ENCODE measurements at places on chromosomes 7 and 10.

DNA sequence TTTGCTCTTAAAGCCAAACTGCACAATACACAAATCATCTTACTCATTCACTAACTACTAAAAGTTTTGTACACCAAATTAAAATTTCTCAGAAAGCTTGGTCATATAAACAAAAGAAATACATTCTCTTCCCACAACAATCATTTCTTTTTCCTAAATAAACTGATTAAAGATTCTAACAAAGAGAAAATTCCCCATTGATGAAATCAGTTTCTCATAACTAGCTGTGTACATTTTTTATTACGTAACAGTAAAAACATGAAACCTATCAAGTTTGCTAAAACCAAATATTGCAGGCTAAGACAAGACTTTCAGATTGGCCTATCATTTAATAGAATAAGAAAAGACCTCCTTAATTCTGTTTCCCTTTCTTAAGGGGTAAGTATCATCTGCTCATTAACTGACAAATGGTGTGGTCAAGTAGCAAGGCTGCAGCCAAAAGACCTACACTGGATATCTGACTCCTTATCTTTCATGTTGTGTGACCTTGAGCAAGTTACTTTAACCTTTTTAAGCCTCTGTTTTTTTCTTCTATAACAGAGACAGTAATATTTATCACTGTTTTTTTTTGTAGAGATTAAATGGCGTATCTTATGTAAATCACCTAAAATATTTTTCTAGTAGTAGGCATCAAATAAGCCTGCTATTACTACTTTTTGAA is 22.4 kb downstream of the NAMPT start:
- DNase-seq, result no peak

DNA sequence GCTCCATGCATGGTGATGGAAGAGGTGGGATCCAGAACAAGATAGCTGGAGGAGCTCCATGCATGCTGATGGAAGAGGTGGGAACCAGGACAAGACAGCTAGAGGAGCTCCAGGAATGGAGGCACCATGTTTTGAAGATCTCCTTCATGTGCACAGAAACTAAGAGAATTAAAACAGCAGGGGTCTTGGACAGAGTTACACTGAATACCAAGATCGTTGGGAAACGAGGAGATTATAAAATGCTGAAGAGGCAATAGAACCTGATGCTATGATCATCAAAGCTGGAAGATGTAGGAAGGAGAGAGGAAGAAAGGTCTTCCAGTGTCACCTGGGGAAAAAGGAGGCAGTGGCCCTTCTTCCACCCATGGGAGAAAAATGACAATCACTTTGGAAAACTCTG is 193.6 kb upstream of the PFKP start:
- no peak for DNase-seq

GRCh38 chr7:129613016-129613337 is 1.5 kb downstream of the NRF1 start:
- DNase-seq, result no peak

DNA sequence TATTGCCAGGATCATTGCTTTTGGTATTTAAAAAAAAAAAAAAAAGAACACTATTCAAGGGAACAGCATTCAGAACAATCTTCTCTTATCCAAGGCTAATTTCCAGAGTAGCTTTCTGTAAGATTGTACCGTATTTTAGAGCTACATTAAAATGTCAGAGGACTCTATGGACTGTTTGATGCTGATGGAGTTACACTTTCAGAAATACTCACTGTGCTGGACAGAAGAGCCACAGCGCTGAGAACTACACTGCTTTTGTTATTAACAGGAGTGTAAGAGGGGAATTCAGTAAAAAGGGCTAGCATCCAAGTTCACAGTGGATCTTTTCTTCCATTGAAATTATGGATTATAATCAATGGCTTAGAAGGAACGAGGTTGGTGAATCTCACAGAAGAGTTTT is 247.7 kb downstream of the AHR start:
- DNase-seq, result no peak

GRCh38 chr10:30540276-30540675 is 89.3 kb downstream of the LYZL2 start:
- DNase-seq, result no peak

- no peak for DNase-seq
These were observed 106.6 kb downstream of the GAD2 start for GRCh38 chr10:26323219-26323618.

Data from stimulated activated CD8-positive, alpha-beta memory T cell treated with anti-CD3 and anti-CD28 coated beads, Interleukin-4, amount 100 ng/mL, for 1 hour (primary cell).